Thoracic aorta (tissue), 2 donors: ENCODE measurements at places on chromosomes 2 and 18. TPM values are rescaled to one million over a fixed set of nuclear protein-coding genes. Genes with fewer than 3 reads are reported as not detected.

DNA sequence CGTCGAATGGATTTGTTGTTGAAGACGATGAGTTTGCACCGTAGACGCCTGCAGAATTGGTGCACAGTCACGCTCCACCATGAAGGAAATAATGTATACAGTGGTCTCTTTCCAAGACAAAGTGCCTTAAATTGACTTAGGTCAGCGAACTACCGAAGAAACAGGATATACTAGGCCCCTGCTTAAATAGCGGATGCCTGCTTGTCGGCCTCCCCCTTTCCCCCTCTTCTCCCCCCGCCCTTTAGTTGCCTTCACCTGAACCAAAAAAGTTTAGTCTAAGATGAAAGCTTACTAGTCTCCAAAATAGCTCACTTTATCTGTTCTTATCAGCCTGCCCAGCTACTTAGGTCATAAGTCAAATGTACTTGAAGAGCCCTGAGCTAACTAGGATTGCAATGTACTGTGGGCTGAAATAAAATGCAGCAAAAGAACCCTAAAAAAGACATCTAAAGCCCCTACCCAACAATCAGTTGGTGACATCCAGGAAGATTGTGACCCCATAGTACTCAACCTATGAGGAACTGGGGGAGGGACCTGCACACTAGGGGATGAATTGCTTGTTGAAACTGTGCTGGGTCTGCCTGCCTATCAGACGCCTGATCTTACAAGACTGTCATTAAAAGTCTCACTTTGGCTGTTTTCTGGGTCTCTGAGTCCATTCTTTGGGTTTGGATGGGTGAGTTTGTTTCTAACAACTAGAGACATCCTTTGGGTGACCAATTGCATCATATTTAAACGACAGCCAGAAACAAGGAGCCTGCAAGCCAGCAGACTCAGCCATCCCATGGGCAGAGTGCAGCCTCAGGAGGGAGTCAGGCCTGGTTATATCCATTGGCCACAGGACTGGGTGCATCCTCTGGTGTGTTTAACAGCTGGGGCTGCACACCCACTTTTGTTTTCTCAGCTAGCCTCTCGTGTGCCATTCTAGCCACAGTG lies 14.5 kb downstream of the ACOXL start:
- H3K4me1 ChIP-seq: no peaks in the 10 kb centered on the region
- H3K4me3 ChIP-seq: no peak overlapping the region
- no peak for DNase-seq
- H3K27me3 ChIP-seq: no peaks in the 10 kb centered on the region
- H3K27ac ChIP-seq: no peak overlapping the region

DNA sequence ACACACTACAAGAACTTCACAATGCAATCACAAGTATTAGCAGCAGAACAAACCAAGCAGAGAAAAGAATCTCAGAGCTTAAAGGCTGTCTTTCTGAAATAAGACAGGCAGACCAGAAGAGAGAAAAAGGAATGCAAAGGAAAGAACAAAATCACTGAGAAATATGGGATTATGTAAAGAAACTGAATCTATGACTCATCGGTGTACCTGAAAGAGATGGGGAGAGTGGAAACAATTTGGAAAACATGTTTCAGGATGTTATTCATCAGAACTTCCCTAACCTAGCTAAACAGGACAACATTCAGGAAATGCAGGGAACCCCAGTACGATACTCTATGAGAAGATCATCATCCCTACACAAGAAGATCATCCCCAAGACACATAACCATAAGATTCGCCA lies 499.0 kb upstream of the CHAC2 start:
- no peak overlapping the region for H3K4me3 ChIP-seq
- no peaks in the 10 kb centered on the region for H3K36me3 ChIP-seq
- no peak for DNase-seq
- H3K27ac ChIP-seq: no peak overlapping the region
- no peaks in the 10 kb centered on the region for H3K27me3 ChIP-seq

DNA sequence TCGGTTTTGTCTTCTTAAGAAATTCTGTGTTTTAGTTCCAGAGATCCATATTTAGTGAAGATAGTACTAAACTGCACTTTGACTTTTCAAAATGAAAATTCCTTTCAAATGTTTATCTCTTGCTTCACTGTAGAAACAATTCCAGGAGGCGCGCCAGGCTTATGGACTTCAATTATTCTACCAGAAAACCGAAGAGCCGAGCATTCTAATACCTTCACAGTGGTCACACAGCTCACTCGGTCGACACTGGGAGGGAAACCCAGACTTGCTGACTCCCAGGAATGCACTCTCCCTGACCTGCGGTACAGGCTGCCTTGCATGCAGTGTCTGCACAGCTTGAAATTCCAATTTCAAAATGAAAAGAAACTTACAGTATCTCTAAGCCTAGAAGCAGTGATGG lies 119.9 kb upstream of the PIEZO2 start:
- peak overlapping the region; percentile 66 for H3K4me3 ChIP-seq
- no peak for DNase-seq
- H3K27me3 ChIP-seq: no peaks in the 10 kb centered on the region
- peaks cover 8% of the 10 kb centered on the region for H3K4me1 ChIP-seq

DNA sequence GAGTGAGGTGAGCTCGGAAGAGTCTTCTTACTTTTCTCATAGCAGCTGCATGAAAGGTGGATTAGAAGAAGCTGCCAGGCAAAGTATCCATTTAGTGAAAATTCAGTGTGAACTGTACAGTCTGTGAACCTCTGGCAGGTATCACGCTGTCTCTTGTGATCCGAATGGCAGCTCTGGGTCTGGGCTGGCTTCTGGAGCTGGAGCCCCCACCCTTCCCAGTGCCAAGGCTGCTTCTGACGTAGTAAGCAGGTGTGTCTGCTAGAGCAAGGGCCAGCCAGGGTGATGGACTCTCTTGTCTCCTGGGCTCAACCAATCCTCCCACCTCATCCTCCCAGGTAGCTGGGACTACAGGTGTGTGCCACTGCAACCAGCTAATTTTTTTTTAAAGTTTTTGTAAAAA lies 14.0 kb upstream of the NTSR2 start:
- no peaks in the 10 kb centered on the region for H3K27me3 ChIP-seq
- H3K4me1 ChIP-seq: peaks cover 25% of the 10 kb centered on the region
- no peak for DNase-seq
- H3K4me3 ChIP-seq: no peak overlapping the region

DNA sequence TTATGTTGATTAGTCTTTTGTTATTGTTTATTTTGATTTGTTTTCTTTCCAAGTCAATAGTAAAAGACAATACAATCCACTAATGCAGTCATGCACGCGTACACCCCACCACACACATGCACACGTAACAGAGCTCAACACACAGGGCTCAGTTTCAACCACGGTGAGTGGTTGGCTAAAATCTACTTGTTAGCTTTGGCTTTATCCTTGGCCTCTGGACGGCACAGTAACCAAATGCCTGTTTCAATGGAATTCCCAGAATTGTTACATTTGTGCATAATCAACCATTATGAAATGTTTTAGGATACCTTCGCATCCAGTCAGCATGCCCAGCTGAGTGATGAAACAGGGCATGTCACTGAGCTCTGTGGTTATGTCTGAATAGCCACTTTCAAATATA lies 53.2 kb downstream of the NYAP2 start:
- no peaks in the 10 kb centered on the region for H3K27me3 ChIP-seq
- no peak overlapping the region for H3K4me3 ChIP-seq
- H3K27ac ChIP-seq: no peak overlapping the region
- H3K36me3 ChIP-seq: no peaks in the 10 kb centered on the region
- no peak for DNase-seq

Gene ANKRD36B
- 34.7 TPM for total RNA-seq

Gene ALPG
- total RNA-seq: not detected

Gene GALR1
- under 0.01 TPM for total RNA-seq
